ENCODE measurements at places on chromosomes 7 and 10.

DNA sequence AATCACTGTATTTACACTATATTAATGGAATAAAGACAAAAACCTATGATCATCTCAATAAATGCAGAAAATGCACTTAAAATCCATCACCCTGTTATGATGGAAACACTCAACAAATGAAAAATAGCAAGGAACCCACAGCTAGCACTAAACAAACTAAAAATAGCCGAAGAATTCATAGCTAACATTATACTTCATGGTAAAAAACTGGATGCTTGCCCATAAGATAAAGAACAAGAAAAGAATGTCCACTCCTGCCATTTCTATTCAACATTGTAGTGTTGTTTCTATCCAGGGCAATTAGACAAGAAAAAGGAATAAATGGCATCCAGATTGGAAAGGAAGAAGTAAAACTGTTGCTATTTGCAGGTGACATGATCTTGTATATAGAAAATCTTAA lies 142.1 kb downstream of the STK31 start:
- DNase-seq: no peak

GRCh38 chr10:60377955-60378354 lies 11.7 kb downstream of the ANK3 start:
- no peak for DNase-seq

- DNase-seq: peak; percentile 76
Measured at GRCh38 chr7:17408245-17408903, 109.9 kb downstream of the AHR start.

DNA sequence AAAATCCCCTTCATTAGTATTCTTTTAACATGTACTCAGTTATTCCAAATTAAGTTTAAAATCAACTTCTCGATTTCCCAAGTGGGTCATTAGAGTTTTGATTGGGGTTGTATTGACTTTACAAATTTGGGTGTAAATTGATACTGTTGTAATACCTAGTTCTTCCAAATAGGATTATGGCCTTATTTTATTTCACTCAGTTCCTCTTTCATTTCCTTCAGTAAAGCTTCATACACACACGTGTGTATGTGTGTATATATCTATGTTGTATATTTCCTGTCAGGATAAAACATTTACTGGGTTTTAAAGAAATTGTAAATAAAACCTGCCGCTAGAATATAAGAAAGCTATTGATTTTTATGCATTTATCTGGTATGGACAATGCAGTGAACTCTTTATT lies 15.9 kb downstream of the YME1L1 start:
- DNase-seq: no peak

GRCh38 chr10:45809837-45810236 lies 37.5 kb downstream of the AGAP4 start:
- no peak for DNase-seq

DNA sequence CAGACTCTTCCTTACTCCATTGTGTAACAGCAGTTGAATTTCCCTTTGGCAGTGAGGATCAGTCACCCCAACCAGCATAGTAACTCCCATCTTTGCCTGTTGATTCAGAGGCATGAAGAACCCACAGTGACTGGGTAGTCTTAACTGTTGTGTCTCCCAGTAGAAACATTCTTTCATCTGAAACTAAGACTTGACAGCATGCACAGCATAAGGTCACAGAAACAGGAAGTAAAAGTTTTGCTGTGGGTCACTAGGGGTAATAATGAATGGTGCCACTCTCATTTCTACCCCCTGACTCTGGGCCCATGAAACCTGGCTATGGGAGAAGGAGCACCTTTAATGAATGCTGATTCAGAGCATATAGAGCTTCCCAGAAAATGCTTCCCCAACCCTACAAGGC lies 8.3 kb upstream of the FRMPD2 start:
- DNase-seq: no peak

DNA sequence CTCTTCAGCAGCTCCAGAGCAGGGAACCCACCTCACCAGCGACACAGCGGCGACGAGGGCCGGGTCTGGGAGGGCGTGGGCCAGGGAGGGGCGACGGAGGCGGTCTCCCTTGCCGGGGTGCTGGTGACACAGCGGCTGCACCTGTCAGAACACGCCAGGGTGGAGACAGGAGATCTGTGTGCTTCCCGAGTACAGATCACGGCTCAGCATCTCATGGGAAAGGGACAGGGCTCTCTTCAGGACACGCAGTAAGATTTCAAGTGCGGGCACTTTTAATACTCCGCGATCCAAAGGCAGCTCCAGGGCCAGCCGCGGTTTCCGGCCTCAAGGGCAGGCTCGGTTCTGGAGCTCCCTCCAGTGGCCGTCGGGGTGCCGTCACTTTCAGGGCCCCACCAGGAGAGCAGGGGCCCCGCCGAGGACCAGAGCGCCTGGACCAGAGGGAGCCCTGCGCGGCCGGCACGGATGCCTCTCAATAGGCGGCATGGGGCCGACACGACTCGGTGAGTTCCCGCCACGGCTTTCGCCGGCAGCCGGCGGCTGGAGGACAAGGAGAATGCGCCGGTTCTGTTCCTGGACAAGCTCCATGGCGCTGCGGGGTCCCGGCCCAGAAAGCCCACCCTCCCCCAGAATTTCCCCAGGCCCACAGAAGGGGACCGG lies 21.4 kb downstream of the GPR146 start:
- DNase-seq: no peak

DNA sequence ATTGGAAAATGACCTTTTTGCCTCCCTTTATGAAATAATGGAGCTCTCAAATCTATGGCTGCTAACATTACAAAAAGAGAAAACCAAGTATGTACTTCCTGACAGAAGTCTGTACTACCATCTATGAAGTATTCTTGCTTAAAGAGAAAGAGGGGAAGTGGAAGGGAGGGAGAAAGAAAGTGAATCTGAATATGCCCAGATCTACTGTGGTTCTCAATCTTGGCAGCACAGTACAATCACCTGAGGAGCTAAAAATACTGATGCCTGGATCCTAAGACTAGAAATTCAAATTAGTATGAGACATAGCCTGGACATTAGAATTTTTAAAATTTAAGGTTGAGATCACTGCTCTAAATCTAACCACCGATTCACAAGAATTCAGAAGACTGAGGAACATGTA lies 85.2 kb downstream of the IGF2BP3 start:
- no peak for DNase-seq

- DNase-seq: no peak
Measured at GRCh38 chr7:25633426-25634036, 405.2 kb upstream of the NPVF start.

- no peak for DNase-seq
Measured at GRCh38 chr10:31749981-31750840, 178.4 kb downstream of the ARHGAP12 start.

DNA sequence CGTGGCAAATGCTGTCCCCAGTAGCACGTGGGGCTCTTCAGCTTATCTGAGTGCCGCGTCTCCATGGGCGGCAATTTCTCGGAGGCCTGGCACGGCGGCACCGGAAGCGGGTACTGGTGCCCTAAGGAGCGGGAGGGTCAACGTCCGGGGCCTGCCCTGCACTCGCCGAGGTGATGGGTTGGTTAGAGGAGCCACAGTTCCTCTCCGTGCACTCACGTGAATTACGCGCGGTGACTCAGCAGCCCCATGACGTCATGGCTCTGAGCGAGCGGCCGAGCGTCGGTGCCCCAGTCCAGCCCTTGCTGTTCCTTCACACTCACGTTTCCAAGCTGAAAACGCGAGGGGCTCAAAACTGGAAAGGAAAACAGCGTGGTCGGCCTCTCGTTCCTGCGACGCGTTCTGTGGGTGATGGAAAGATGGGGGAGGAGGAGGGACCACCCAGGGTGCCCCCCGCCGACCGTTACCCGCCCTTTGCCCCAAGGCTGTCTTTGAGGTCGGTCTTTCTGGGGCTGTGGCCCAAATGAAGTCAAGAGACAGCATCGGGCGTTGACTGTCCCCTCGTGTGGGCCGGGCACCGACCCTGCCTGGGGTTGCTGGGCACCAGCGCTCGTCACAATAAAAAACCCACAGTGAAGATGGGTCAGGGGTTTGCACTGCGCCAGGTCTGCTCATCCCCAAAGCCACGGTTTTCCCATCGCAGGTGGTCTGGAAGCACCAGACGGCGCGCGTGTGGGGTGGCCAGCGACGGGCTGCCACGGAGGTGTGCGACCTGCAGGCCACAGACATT lies 70.4 kb upstream of the CFAP46 start:
- DNase-seq: no peak

DNA sequence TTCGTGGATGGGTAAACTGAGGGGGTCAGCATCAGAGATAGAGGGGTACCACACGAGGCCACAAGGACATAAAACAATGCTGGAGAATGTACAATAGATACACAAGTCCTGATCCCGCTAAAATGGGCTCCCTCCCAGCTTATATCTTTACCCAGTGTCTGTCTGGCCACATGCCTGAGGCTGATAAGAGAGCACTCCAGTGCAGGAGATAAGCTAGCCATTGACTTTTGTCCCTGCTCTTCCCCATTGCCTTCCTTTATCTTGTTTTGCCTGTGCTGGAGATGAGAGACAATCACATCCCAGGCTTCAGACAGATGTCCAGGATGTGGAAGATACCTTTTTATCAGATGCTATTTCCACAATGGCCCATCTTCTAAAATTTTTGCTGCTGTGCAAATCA lies 6.0 kb downstream of the GAD2 start:
- DNase-seq: no peak

GRCh38 chr7:41501006-41501405 lies 201.9 kb downstream of the INHBA start:
- DNase-seq: no peak

DNA sequence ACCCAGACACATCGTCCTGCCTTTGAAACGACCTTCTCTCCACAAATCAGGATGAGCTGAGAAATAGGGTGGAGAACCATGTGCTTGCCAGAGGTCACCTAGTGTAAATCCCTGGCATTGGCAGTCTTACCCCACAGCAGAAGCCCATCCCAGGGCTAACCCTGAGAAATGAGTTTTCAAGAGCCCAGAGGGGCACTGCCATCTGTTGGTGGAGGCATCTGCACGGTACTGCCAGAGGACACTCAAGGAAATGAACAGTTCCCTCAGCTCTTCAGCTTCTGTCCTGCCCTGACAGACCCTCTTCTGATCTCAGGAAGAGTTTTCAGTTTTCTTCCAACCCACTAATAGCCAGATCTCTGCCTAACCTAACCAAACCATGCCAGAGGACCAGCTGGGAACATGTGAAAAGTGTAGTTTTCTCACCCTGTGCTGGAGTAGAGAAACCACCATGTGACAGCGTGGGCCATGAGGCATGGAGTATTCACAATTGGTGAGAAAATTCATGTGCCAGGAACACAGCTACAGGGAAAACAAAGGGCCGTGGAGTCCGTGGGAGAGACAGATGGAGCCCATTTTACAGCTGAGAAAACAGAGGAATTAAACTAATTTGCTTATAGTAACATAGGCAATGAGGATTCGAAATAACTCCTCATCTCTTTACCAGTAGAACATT lies 37.7 kb upstream of the ITPRID1 start:
- DNase-seq: no peak

DNA sequence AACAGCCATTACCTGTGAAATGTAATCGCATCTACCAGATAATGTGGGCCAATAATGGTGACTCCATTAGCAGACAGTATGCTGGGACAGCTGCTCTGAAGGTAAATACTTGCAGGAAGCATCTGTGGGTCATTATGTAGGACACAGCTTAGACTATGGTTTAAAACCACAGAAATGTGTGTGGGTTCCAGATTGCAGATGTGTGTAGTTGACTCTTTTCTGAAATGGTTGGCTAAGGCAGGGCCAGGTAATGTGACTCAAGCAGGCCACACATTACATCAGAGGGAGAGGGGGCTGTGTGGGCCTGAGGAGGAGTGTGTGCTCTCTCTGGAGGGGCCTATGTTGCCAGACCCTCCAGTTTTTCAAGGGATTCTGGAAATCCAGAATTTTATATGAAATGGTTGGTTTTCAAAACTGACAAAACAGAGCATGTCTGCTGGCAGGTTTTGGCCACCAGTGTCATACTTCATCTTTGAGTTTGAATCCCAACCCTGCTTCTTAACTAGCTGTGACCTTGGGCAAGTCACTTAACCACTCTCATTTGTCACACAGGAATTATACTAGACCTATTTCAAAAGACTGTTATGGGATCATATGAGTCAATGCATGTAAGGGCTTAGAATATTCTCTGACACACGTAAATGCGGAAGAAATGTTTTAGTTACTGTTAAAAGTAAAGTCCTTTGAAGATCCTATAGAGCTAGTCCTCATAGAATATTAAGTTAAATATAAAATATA lies 64.5 kb downstream of the MCMBP start:
- no peak for DNase-seq

DNA sequence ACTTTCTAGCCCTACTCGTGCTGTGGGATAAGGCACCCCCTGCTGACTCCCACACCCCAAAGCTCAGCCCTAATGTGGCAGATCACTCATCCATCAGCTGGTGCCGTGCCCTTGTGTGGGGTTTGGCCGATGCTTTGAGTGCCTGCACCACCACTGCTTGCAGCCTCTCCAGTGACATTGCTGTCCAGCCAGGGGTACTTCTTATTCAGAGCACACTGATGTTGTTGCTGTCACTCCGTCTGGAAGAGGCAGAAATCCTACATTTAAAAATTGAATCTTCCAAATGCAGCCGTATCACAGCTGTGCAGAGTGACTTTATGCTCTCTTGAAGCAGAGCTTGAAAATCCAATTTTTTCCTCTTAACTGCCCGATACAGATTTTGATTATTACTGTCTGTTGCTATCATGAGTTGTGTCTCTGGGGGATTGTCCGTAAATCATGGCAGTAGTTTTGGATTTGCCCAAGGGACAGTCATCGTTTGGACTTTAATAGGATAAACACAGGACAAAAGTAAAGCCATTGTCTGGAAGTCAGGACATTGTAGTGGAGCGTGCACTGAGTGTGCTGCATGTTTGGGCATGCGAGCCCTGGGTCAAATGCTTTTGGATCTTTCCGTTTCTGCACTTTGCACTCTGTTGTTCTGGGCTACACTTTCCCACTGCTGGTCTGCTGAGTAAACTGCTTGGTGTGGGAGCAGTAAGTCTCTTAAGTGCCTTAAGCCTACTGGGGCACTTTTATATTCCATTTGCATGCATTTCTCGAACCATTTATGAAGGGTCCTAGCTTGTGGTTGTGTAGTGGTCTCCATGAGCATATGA lies 128.2 kb downstream of the DOCK1 start:
- DNase-seq: no peak

DNA sequence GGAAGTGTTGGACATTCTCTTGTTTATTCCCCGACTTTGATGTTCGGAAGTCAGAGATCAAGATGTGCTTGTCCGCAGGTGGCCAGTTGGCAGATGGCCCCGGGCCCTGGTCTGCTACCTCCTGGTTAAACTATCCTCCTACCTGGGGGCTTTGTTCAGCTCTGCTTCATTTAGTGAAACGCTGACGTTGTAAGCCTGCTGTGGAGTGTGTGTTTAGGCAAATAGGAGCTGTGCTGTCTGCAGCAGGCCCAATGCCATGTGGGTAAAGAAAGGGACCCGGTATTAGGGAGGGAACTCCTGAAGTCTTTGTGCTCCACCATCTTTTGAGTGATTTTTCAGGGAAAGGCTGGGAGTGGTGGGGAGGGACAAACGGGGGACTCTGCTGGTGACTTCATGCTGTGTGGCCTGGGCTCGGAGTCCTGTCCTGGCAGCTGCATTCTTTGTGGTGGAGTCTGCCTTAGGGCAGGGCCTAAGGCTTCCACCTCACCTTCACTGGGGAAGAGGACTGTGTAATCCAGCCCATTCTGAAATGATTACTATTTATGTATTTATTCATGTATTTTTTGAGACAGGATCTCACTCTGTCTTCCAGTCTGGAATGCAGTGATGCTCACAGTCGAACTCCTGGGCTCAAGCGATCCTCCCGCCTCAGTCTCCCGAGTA lies 171.1 kb upstream of the KLF6 start:
- DNase-seq: no peak

Data from HS-27A (cell line).